CD4-positive, CD25-positive, alpha-beta regulatory T cell (primary cell): ENCODE measurements at places on chromosomes 16 and 17.

GRCh38 chr16:79557421-79557820 is 43.1 kb downstream of the MAF start:
- DNase-seq = no peak

- DNase-seq = no peak
Observed at GRCh38 chr16:28165598-28165997, 46.2 kb downstream of the XPO6 start.

- no peak for DNase-seq
Observed at GRCh38 chr17:54920819-54921218, 20.2 kb downstream of the TOM1L1 start.

- no peak for DNase-seq
Observed at GRCh38 chr17:79000396-79001189, 9.0 kb downstream of the CANT1 start.

- no peak for DNase-seq
Observed at GRCh38 chr16:66207883-66208265, 158.6 kb upstream of the CDH5 start.

DNA sequence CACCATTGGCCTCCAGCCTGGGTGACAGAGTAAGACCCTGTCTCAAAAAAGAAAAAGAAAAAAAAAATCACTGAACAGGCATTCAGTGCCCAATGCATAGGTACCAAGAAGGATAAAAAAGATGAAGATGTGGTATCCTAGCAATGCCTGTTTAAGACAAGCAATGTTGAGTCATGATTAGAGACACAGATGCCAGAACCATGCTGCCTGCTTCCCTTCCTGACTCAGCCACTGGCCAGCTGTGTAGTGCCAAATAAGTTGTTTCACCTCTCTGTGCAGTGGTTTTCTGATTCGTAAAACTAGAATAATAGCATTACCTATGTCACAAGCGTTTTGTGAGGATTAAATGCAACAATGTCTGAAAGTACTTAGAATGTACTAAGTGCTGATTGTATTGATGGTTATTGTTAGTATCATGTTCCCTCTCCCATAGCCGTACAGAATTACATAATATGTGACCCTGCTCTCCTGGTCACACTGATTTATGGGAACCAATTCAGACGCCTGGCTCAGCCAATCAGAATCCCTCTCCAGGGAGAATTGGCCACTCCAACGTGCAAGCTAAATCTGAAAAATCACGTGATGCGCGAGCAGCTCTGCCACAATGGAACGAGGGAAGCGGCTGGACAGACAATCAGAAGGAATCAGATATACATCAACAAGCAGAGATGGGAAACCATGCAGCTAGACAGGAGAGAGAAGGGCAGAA is 241.9 kb downstream of the SLC39A11 start:
- no peak for DNase-seq

DNA sequence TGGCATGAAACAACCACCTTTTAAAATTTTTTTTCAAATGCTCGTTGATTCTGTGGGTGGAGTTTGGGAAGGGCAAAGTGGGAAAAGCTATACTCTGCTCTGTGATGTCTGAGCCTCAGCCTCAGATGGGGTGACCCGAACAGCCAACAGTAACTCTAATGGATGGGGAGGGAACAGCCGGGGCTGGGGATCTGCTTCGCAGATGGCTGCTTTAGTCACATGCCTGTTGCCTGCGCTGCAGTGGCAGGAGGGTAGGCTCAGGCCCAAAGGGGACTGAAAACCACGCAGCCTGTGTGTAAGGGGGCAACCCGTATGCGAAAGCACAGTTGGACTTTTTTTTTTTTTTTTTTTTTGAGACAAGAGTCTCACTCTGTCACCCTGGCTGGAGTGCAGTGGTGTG is 14.9 kb upstream of the MAPK3 start:
- no peak for DNase-seq

- no peak for DNase-seq
Observed at GRCh38 chr17:68587847-68588246, 13.3 kb downstream of the FAM20A start.

GRCh38 chr17:65531256-65532100 is 30.0 kb downstream of the AXIN2 start:
- no peak for DNase-seq

DNA sequence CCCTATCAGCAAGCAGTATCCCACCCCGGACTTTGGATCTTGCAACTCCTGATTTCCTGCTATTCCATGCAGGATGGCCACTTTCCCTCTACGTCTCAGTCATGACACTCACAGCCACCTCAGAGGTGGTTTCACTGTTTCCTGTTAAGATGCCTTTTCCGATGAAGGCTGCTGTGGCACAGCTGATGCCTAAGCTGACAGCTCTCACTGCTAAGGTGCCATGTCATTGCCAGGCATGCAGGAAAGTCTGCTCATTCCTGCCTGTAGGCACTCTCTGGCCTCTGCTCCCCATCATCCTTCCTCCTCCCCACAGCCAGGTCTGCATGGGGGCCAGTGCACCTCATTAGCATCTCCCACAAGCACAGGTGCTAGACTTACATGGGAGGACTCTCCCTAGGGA is 173.0 kb downstream of the CBLN1 start:
- no peak for DNase-seq

DNA sequence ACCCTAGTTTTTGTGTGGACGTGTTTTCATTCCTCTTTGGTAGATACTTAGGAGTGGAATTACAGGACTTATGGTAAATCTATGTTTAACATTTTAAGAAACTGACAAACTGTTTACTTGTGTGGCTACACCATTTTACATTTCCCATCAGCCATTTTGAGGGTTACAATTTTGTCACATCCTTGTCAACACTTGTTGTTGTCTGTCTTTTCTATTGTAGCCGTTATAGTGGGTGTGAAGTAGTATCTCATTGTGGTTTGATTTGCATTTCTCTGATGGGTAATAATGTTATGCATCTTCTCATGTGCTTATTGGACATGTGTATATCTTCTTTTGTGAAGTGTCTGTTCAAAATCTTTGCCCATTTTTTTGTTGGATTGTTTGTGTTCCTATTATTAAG is 4.5 kb downstream of the FTO start:
- DNase-seq = no peak

GRCh38 chr17:79043191-79043930 is 19.4 kb downstream of the C1QTNF1 start:
- DNase-seq = no peak

DNA sequence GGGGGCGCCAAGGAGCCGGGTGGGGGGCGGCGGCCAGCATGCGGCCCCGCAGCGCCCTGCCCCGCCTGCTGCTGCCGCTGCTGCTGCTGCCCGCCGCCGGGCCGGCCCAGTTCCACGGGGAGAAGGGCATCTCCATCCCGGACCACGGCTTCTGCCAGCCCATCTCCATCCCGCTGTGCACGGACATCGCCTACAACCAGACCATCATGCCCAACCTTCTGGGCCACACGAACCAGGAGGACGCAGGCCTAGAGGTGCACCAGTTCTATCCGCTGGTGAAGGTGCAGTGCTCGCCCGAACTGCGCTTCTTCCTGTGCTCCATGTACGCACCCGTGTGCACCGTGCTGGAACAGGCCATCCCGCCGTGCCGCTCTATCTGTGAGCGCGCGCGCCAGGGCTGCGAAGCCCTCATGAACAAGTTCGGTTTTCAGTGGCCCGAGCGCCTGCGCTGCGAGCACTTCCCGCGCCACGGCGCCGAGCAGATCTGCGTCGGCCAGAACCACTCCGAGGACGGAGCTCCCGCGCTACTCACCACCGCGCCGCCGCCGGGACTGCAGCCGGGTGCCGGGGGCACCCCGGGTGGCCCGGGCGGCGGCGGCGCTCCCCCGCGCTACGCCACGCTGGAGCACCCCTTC is 484 bp downstream of the FZD2 start:
- DNase-seq = no peak

GRCh38 chr17:77609553-77610517 is 348.7 kb upstream of the TNRC6C start:
- peak; percentile 72 for DNase-seq

GRCh38 chr17:47304186-47304585 is 19.6 kb upstream of the EFCAB13 start:
- DNase-seq = no peak

- no peak for DNase-seq
Observed at GRCh38 chr16:87784812-87785211, 19.0 kb upstream of the KLHDC4 start.

DNA sequence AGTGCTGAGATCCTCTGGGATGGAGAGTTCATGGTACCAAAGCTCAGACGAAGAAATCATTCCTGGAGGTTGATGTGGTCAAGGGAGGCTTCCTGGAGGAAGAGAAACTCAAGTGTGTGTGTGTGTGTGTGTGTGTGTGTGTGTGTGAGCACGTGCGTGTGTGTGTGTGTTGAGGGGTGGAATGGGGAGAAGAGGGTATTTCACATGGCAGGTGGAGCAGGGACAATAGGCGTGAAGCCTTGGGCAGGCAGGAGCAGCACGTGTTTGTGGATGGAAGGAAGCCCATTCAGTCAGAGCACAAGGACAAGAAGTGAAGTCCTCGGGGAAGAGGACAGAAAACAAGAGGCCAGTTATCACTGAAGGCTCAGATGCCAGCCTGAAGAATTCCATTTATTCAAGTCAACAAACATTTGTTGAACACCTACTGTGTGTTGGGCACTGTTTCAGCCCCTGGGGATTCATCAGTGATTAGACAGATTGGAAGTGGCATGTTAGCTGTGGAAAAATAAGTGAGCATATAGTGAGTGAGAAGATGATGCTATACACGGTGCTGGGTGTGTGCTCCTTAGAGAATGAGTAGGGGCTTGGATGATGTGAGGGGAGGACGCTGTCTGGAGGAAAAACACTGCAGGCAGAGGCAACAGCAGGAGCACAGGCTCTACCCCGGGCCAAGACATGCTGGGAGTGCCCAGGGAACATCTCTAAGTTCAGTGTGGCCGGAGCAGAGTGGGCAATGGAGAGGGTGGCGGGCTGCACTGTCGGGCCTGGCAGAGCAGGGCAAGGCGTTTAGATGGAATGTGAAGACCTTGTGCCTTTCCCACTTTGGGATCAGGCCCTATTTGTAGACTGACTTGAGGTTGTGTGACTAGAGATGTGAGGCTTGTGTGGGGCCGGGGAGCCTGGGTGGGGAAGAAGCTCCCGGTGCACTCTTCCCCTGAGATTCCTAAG is 267.1 kb downstream of the CBLN1 start:
- no peak for DNase-seq

DNA sequence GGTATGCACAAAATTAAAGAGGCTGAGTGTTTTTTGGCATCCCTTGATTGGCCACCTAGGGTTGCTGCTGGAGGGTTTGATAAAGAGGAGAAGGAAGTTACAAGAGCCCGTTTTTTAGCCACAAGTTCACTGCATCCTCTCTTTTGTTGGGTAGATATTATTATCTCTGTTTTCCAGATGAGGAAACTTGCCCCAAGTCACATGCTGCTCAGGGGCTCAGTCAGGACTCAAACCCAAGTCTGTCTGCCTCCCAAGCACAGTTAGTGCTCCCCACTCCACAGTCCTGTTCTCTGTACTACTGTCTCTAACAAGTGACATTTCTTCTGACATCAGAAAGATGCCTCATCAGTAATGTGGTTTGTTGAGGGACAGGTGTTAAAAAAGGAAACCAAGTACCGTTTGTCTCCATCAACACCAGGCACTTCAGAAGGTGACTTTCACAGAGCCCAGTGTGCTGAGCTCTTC is 1.4 kb downstream of the NT5M start:
- peak; percentile 69 for DNase-seq

- no peak for DNase-seq
Observed at GRCh38 chr17:4750606-4751005, 10.9 kb upstream of the CXCL16 start.

- DNase-seq = no peak
Observed at GRCh38 chr17:74599448-74599939, 7.4 kb upstream of the CD300LD start.

- no peak for DNase-seq
Observed at GRCh38 chr17:68460146-68460545, 2.9 kb upstream of the WIPI1 start.

DNA sequence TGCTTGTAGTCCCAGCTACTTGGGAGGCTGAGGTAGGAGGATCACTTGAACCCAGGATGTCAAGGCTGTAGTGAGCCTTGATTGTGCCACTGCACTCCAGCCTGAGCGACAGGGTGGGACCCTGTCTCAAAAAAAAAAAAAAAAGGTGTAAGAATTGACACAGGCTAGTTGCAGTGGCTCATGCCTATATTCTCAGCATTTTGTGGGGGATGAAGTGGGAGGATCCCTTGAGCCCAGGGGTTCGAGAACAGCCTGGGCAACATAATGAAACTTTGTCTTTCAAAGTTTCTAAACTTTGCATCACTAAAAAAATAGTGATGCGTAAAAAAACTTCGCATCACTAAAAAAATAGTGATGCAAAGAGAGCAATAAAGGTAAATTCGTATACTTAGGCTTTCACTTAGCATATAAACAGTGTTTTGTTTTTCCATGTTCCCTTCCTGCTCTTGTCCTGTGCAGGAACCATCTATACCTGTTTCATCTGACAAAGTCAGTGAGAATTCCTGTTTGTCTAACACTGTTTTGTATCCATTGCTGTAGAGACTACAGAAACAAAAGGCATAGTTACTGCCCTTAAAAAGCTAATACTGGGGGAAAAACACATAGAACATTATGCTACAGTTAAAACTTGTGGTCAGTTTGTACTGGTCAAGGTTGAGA is 32.1 kb downstream of the CTCF start:
- no peak for DNase-seq

DNA sequence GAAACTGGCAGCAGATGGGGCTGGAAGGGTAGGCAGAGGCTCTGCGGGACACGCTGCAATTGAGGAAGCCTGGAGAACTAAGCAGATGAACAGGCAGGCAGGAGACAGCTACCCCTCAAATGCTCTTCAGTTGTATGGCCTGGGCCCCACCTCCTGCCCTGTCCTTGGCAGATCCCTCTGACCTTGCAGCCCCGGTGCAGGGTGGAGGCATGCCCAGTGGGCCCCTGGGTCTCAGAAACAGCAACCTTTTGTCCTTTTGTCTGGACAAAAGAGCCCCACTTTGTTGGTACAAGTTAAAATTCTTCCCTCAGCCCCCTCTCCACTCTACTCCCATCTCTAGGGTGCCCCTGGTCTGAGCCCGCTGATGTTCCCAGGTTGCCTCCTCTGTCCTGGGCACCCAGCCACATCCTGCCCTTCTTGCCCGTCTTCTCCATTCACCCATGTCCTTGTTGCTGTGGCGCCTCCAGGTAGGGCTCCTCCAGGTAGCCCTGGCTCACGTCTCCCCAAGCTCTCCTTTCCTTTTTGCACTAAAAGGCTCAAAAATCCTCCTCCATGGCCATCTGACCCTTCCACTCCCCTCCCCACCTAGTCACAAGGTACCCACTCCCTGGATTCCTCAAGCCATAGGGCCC is 136.8 kb downstream of the CLEC16A start:
- DNase-seq = no peak
